IPS DF 6.9 (cell line): ENCODE measurements at places on chromosomes 3 and 15.

GRCh38 chr3:50573566-50574443 is 4.5 kb downstream of the HEMK1 start:
- DNase-seq, result no peak

- no peak for DNase-seq
These were observed 36.7 kb downstream of the SHQ1 start for GRCh38 chr3:72811571-72811970.

DNA sequence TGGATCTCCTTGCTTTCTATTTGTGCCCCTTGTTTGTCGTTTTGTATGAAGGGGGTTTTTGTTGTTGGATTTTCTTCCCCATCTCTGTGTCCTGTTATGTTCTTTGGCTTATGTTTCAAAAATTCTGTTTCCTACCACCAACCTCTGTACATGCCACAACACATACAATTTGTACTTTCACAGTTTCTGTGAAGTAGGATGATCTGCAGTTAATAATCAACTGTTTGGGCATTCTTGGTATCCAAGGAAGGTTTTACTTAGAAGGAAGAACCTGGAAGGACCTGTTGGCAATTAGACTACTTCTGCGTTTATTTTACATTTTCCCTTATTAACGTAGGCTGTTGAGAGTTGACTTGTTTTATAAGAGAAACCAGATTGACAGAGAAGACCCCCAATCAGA is 8.3 kb downstream of the SETD5 start:
- DNase-seq, result no peak

DNA sequence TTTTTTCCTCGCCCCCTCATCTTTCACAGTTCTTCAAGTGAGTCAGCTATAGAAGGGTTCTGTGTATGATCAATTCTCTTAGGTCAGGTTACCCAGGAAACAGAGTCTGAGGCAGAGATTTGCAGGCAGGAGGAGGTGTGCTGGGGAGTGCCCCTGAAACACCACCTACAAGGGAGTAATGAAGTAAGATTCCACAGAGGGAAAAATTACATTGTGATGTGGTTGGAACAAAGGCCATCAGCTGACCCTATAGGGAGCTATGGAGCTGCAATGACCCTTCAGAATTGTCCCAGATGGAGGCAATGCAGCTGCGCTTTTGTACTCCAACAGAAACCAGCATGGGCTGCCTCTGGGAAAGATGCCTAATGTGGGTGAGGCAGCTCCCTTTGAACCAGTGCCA is 142.2 kb upstream of the CNTN3 start:
- no peak for DNase-seq

DNA sequence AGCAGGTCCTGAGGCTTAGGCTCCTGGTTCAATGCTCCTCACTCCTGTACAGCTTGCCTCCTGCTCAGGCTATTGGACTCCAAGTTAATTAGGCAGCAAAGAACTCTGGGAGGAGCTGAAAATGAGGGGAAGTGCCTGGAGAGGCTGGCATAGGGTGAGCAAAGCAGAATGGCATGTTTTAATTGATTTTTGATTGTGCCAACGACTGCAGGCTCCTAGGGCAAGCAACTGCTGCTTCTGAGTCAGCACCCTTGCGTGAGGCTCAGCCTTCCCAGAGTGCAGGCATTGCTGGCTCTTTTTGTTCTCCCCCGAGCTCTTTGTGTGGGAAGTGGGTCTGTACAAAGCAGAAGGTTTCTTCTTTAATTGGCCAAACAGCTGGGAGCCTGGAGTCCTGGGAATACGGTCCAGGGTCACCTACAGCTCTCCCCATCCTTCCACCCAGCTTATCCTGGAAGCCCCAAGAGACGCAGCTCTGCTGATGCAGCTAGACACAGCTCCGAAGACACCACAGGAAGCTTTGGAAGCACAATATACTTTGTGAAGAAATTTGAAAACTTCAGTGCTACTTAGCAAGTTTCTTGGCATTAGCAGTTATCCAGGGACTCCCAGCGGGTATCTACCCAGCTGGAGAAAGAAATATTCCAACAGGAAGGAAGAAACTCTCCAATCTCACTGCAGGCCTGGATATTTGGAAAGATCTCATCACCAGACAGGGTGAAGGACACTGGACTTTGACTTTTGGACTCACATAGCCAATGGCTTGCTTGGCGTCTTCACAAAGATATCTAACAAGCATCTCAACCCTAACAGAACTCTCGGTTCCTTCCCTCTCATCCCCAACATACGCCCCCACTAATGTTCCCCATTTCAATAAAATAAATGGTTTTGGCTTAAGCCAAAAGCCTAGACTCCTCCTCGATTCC is 76.8 kb downstream of the BDH1 start:
- no peak for DNase-seq

DNA sequence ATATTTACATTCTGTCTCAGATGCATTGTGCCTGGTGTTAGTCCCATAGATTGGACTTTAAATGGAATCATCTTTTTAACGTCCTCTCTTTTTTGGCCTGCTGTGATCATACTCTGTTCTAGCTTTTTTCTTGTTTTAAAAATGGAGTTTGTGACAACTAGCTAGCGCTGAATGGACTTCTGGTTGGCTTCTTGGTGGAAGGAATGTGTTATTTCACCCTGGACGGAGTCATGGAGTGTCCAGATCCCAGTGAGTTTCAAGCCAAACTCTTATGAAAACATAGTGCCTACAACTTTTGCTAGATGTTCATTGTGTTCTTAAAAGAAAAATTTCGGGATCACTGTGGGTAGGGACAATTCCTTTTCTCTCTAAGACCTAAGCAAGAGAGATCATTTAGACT is 192.6 kb downstream of the TCF12 start:
- DNase-seq, result no peak

DNA sequence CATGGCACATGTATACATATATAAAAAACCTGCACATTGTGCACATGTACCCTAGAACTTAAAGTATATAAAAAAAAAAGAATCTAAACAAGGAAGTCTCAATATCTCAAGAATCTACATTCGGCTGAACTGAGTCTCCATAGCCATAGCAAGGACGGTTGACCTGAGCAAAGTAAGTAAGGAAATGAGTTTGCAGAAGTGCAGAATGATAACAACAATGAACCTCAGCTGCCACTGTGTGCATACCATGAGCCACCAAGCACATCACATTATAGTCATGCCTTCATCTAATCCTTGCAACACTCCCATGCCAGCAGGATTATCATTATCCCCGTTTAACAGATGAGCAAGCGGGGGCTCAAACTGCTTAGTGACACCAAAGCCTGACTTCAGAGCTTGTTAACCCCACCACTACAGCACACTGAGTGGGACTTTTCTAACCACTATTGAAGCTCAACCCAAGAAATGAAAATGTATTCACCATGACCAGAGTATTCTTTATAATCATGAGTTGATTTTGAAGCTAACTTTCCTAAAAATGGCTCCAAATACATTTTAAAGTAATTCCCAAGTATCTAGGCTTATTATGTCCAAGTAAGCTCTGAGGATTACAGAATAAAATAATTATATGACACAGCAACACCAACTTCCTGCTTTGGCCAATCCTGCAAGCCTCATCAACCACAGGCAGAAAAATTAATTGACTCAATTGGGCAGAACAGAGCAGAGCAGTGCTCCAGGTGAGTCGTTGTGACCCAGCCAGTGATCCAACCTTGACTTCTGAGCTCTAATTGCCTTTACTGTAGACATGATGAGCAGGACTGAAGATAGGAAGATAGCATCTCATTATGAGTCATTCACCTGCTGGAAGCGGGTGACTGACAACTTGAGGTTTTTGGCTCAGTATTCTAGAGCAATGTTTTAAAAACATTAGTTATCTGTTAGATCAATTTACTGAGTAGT is 47.3 kb upstream of the IL12A start:
- no peak for DNase-seq

- no peak for DNase-seq
These were observed 1.9 kb upstream of the NLGN1 start for GRCh38 chr3:173395412-173396181.

DNA sequence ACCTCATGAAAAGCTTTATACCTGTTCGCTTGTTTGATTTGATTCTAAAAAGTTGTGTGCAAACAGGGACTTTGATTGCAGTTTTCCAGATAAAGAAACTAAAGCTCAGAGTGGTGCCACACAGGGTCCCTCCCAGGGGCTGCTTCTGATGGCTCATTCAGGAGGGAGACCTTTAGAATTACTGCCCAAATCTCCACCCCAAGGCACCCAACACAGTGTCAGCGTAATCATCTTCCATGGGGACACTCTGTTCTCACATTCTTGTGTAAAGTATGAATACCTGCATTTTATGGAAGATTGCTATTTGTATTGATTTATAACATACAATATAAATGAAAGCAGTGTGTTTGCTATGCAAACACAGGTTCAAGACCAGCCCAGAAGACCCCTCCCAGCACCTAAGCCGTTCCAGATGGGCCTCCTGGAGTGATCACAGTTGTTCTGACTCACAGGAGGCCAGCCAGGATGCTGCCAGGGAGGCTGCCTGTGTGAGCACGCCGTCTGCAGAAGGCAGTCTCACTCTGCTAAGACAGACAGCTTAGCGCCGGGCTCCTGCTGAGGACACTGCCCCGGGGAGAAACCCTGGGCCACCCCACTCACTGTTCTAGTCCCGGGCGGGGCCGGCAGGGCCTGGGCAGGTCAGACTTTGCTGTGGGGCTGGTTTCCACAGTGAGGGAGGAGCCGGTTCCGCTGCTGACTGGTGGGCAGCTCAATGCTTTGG is 185.6 kb downstream of the FAM43A start:
- DNase-seq, result no peak

- no peak for DNase-seq
These were observed 882 bp downstream of the JMJD7 start for GRCh38 chr15:41828807-41829141.

GRCh38 chr3:167840247-167840646 is 104.7 kb downstream of the SERPINI1 start:
- DNase-seq, result no peak

- no peak for DNase-seq
These were observed 273.0 kb upstream of the LRTM1 start for GRCh38 chr3:55200906-55201305.

DNA sequence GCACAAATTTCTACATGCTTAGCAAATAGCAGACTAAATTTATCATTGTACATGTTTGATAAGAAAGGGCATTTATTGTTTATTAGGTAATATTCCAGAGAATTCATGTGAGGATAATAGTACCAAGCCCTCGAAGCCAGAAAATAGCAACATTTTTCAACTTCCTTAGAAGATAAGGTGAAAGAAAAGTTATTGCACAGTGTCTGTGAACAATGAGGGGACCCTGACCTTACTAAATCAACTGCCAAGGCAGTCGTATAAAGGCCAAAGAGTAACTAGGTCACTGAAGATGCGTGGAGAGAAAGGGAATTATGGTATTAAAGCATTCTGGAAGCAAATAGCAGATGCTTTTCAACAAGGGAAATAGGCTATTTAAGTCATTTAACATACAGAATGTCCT is 20.3 kb upstream of the ARL6 start:
- DNase-seq, result no peak

DNA sequence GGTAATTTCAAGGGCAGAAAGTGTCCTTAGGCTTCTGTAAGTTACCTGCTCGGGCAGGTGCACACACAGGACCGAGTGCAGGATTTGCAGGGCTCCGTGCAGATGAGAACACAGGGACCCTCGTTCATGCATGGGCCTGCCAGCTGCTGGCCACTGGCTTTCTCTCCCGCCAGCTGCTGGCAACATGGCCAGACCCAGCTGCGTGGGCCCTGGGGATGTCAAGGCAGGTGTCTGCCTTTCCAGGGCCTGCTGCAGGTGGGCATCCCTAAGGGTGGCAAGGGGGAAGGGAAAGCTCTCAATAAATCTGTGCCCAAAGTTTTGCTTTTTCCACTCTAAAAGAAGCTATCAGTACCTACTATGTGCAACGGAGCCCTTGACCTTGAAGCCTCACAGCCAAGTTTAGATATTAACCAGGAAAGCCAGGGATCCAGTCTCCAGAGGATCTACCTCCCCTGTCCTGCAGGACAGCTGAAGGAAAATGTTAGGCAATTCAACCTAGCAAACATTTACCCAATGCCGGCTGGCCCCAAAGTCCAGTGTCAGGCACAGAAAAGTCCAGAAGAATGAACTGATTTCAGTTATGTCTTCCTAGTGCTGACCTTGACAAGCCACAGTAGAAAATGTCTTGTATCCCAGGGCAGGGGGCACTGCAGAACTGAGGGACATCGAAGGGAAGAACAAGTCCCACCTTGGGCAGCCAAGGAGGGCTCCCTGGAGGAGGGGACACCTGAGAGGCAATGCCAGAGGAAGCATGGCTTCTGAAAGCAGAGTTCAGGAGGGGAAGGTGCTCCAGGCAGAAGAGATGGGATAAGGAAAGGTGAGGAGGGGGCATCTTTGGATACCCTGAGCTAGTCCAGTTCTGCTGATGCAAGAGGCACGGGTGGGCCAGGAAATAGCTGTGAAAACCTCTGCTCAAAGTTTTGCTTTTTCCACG is 26.4 kb downstream of the NUP210 start:
- no peak for DNase-seq

- no peak for DNase-seq
These were observed 135.4 kb downstream of the MCTP2 start for GRCh38 chr15:94366781-94367180.

DNA sequence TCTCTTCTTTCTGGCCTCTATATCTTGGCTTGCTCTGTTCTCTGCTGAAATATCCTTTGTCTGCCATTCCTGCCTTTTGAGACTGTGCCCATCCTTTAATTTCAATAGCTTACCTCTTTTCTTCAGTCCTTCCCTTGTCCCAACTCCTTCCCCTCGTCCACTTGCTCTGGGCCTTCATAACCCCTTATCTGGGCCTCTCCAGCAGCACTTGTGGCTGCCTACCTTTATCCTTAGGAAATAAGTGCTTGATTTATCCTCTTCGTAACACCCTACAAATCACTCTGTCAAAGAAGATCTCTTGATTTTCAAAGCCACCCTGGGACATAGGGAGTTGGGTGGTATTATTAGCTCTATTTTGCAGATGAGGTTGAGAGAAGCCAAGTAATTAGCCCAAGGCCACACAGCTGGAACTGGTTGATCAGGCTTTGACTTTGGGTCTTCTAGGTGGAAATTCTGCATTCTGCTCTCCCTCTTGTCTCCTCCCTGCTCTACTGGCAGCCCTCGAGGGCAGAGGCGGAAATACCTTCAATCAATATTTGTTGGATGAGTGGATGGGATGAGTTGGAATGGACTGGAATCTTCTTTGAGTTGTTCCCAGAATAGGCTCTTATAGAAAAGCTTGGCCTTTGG is 84.0 kb upstream of the TLE3 start:
- no peak for DNase-seq

DNA sequence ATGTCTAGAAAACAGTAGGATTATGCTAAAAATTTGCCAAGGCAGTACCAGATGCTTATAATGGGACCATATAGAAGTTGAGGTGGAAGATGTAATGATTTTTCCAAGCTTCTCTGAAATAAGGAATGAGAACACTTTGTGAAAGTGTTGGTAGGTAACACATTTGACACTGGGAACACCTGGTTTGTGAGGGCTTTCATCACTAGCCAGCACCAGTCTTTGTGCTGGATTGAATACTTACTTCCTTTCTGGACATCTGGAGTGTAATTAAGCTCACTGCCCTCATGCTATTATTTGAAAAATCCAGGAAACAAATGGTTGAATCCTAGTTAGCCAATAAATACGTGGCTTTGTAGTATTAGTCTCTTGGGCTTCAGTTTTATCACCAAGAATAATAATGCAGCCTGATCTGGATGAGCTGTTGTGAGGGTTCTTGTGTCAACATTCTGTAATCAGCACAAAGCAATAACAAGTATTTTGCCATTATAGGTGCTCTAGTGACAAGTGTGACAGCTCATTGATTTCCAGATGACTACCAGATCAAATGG is 12.9 kb downstream of the CCDC80 start:
- no peak for DNase-seq

- no peak for DNase-seq
These were observed 350.5 kb upstream of the ICE2 start for GRCh38 chr15:60829416-60829815.
